ENCODE measurements at places on chromosomes 12 and 14.

DNA sequence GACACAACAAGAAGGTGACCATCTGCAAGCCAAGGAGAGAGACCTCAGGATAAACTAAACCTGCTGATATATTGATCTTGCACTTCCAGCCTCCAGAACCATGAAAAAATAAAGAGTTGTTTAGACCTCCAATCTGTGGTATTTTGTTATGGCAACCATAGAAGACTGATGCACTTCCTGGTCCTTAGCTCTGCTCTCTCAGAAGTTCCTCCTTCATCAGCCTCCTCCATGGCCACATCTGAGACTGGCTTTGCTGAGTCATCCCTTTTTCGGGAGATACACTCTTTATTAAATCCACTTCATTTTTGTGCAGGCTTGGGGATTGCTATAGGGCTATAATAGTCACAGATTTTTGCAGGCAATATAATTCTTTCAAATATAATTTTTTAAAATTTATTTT is 89.6 kb upstream of the ATF7IP start:
- DNase-seq = no peak

DNA sequence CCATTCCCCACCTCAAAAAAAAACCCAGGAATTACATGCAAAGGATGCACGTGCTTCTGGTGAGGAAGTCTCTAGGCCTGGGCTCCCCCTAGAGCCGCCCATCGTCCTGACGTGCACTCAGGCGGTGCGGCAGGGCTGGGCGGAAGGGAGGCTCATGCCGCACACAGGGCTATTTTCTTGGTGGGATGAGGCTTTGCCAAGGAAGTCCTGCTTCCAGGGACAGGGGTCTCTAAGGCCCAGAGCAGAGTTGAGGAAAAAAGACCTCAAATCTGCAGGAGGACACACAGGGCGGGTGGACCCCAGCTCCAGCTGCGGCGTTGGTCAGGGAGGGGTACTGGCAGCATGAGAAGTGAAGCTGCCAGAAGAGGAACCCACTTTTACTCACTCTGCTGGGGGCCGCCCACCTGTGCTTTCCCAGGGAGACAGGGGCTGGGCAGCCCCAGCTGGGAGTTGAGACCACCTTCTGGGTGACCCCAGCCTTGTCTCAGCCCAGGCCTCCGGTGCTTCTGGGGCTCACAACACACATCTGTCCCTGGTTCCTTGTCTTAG is 4.2 kb downstream of the RHOF start:
- DNase-seq = no peak

GRCh38 chr14:90560991-90561390 is 164.2 kb downstream of the CALM1 start:
- no peak for DNase-seq

GRCh38 chr12:1747609-1748008 is 56.7 kb downstream of the ADIPOR2 start:
- no peak for DNase-seq

- no peak for DNase-seq
Measured at GRCh38 chr14:104248203-104249055, 110.0 kb downstream of the KIF26A start.

DNA sequence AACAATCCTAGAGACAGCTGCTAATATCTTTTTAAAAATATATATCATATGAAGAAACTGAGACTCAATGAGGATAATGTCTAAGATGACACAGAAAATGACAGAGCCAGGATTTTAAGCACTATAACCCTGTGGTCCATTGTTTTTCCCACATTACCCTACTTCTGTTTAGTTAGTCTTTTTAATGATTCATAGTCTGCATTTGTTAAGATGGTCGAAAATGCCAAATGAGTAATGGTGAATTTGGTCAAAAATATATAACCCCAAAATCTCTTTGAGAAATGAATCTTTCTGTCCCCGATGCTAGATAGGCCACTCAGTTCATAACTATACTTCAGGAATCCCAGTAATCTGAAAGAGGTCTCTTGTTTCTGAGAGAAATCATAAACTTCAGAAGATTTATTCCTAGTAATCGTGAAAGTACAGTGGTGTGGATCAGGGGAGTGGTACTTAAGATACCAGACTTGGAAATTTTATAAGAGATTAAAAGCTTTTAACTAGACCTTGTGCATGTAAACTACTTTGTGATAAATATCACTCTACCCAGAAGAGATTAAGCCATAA is 10.8 kb downstream of the RTRAF start:
- DNase-seq = no peak

GRCh38 chr12:15839682-15840081 is 42.5 kb upstream of the STRAP start:
- no peak for DNase-seq

GRCh38 chr14:102545461-102546265 is 36.1 kb upstream of the ANKRD9 start:
- no peak for DNase-seq

- DNase-seq = peak; percentile 59
Measured at GRCh38 chr12:90622431-90622830, 332.5 kb downstream of the CCER1 start.

GRCh38 chr14:81946834-81947798 is 413.5 kb upstream of the SEL1L start:
- DNase-seq = peak; percentile 7

Data from H4 (cell line).